ENCODE measurements at places on chromosomes 2 and 18.
A peak's percentile ranks its signal among the peaks of the same experiment; 100 is the strongest.

DNA sequence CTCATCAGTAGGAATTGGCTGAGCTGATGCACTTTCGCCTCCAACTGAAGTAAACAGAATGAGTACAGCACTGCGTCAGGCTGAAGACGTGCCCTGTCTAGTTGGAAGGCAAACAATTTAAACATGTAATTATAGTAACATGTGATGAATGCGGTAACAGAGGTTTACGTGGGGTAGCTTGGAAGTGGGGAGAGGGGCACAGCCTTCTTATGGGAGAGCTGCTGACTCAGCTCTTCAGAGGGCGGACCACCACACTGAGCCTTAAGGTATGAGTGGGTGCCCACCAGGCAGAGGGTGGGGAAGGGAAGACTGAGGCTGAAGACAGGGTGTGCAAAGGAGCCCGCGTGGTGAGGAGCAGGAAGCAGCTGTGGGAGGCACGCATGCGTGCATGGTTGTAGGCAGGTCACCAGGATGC, 6.2 kb upstream of the EHD3 start:
- DNase-seq, result peak; percentile 45

GRCh38 chr2:6031200-6031867, 339.1 kb downstream of the SOX11 start:
- DNase-seq, result no peak

GRCh38 chr2:98819231-98819766, 88.4 kb upstream of the MGAT4A start:
- DNase-seq, result no peak

DNA sequence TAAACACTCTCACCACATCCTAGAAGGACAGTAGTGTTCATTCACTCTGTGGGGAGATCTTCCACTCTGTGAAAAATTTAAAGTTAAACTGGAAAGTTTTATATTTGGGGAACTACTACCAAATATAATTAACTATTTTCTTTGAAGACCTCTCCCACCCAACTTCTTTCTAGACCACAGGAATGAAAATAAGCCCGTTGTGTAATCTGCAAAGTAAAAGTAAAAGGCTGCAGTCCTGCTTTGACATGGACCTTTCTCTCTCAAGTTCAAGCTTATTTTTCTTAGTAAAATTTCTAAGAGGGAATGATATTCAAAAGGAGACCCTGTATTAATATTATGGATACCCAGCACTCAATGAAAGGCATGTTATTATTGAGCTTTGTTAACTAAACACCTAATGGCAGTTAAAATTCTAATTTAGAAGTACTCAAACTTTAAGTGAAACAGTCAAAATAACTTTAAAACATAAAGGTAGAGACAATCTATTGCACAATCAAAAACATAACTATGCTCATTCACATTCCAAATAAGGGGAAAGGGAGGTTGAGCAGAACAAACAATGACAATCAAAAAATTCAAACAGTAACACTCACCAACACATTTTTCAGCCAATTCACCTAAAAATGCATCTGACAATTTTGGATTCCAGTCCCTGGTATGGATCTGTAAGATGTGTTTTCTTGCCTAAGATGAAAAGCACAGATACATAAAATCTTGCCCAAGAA, 98.5 kb downstream of the ATAD2B start:
- DNase-seq, result no peak

DNA sequence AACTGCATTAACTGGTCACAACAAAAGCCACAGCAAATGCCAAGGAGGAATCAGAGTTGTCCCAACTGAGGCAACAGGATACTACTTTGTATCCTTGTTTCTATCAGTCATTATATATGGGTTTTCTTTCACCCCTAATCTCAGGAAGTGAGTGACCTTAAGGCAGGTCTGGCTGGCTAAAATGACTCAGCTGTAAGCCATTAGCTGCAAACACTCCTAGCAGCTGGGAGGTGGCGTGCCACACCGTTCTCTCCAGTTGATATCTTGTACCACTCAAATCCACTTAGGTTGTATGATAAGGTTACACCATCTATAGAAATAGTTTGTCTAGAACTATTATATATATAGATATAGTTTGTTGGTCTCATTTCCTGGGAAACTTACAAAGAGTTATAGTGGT, 171.1 kb upstream of the MC4R start:
- DNase-seq, result no peak

DNA sequence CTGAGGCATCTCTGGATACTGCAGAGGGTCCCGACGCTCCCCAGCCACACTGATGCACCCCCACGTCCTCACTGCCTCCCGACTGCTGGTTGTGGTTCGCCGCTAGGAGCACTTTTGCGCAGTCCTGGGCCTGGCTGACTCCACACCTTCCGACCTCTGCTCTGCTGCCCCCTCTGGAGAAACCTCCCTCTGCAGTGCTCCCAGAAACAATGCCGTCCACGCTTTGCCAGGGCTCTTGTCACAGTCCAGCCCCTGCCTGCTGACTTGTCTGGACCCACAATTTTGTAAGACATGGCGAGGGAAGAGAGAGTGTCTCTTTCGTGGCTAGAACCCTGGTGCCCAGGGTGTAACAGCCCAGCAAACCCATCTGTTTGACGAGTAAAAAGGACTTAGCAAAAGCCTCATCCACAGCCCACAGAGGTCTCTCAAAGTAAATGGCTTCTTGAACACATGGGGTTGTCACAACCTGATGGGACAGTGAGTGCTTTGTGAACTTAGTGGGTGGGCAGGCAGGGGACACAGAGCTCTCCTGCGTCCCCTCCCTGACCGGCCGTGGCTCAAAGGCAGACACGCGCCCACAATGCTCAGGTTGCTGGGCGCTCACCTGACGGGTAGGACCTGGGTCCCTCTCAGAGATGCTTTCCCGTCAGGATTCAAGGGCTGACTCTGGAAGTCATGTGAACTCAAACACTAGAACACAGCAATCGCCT, 4.0 kb downstream of the COPS9 start:
- no peak for DNase-seq
